ENCODE measurements at places on chromosomes 1 and 21.

DNA sequence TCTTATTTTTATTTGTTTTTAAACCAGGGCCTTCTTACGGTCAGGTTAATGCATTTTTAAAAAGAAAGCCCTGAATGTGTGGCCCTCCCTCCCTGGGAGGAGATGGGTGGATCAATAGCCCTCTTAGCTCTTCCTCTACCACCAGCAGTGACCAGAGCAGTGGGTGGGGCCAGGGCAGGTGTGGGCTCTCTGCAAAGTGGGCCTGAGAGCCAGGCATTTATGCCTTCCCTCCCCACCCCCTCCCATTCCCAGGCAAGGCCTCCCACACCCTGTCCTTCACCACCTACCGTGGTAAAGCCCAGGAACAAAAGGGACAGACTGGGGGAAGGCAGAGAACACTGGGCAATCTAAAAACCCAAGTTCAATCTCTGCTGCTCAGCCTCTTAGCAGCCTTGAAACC, 63.9 kb downstream of the SSBP3 start:
- DNase-seq: no peak

GRCh38 chr1:41752514-41753170, 166.1 kb downstream of the HIVEP3 start:
- no peak for DNase-seq

DNA sequence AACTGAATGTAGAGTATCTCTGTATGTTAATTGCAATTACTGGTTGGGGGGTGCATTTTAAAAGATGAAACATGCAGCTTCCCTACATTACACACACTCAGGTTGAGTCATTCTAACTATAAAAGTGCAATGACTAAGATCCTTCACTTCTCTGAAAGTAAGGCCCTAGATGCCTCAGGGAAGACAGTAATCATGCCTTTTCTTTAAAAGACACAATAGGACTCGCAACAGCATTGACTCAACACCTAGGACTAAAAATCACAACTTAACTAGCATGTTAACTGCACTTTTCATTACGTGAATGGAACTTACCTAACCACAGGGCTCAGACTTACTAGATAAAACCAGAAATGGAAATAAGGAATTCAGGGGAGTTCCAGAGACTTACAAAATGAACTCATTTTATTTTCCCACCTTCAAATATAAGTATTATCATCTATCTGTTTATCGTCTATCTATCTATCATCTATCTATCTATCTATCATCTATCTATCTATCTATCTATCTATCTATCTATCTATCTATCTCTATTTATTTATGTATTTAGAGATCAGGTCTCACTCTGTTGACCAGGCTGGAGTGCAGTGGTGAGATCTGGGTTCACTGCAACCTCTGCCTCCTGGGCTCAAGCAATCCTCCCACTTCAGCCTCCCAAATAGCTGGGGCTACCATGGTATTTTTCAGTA, 47.8 kb downstream of the CHML start:
- no peak for DNase-seq

- DNase-seq: no peak
Measured at GRCh38 chr1:110083061-110083865, 12.8 kb upstream of the ALX3 start.

DNA sequence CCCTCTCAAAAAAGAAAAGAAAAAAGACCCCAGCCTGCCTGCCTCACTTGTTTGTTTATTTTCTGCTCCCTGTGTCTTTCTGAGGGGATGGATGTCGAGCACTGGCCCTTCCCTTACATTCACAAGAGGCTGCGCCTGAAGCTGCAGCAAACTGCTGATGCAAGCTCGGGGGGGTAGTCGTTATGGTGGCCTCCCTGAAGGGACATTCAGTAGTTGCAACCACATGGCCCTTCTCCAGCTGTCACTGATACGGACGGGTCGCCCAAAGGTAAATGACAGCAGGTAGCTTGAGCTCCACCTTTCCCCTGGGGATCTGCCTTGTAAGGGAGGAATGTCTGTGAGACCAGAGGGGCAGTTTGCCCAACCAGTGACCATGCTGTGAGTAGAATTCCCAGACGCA, 17.7 kb downstream of the PLEKHM2 start:
- DNase-seq: no peak

GRCh38 chr1:118650107-118650807, 337.9 kb downstream of the TBX15 start:
- DNase-seq: peak; percentile 30

DNA sequence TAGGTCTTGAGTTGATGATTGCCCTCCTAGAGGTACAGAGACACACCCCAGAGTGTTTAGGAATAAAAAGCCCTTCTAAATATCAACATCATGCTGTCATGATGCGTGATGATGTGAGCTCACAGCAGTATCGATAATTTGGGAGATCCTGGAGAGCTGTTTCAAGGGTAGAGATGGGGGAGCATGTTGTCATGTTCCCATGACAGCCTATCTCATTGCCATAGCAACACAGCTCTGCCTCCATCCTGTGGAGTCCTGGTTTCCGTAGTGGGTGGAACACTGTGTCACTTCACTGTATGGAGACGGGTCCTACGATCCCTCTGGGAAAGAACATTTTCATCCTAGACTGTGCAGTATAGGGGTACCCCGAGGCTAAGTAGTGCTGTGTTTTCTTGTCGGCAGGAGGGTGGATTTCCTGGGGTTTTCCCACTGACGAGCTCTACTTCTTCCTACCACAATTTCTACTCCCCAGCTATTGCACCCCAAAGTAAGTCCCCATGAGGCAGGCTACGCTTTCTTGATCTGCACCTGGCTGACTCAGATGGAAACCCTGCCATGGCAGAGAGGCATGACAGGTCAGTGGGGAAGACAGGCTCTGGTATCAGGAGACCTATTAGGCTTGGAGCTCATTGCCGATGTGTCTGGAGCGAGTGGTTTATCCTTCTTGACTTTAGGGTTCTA, 7.2 kb downstream of the KISS1 start:
- no peak for DNase-seq

DNA sequence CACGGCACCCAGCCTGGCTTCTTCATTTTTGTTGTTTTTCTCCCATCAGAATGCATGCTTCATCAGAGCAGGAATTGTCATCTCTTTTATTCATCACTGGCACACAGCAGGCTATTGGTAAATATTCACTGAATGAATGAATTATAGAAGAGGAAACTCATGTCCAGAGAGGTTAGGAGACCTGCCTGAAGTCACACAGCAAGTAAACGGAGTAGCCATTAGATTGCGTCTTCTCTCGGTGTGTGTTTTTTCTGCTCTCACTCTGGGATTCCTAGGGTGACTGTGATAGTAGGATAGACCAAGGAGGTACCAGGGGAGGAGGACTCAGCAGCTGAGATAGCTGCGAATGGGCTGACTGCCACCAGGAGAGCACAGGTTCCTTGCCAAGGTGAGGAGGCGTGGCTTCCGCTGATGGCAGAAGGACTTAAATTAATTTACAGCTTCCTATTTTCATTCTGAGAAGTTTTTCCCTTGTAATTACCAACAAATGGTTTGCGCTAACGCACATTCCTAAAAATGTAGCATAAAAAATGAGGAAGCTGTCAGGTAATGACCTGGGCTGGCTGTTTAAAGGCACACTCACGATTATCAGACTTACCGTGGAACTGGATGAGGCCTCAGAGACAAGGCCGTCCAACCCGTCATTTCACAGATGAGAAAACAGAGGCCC, 4.5 kb upstream of the NCMAP start:
- no peak for DNase-seq

DNA sequence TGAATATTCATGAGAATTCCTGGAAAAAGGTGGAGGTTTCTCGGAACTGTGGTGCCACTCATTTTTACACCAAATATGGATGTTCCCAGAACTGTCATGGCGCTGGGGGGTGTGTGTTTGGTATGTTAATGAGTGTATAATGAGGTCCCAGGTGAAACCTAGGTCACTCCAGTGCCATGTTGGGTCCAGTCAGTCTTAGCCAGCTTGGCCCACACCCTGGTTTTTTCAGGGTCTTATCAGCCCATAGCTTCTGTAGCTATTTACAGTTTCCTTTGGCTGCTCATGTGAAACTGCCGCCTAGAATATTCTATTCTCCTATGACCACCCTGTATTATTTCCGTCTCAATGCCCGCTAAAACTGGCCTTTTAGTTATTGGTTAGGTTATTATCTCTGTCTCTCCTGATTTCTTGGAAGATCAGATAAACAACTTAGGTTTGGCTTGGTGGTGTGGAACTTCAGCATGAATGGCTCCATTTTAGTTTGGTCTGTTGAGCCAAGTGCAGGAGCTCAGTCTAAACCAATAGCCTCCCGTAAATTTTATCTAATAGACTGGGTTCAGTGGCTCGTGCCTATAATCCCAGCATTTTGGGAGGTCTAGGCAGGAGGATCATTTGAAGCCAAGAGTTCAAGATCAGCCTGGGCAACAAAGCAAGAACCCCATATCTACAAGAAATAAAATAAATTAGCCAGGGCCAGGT, 42.1 kb upstream of the EDARADD start:
- no peak for DNase-seq

DNA sequence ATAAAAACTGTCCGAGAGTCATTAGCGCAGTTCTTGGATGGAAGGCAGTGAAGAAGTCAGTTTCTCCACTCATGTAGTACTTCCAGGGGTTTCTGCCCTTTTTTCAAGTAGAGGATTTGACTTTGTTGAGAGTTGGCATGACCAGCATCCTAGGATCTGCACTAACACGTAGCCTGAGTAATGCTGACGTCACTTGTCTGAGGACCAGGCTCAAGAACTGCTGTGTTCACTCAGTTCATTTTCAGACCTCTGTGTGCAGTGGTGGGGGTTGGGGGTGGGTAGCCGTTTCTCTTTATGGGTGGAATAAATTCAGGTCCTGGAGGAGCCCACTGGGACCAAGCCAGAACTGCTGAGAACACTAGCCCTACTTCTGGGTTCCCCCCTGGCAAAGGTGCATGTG, 53.3 kb downstream of the MRPS6 start:
- no peak for DNase-seq

- DNase-seq: no peak
Measured at GRCh38 chr1:3675436-3675835, 23.1 kb downstream of the TP73 start.

DNA sequence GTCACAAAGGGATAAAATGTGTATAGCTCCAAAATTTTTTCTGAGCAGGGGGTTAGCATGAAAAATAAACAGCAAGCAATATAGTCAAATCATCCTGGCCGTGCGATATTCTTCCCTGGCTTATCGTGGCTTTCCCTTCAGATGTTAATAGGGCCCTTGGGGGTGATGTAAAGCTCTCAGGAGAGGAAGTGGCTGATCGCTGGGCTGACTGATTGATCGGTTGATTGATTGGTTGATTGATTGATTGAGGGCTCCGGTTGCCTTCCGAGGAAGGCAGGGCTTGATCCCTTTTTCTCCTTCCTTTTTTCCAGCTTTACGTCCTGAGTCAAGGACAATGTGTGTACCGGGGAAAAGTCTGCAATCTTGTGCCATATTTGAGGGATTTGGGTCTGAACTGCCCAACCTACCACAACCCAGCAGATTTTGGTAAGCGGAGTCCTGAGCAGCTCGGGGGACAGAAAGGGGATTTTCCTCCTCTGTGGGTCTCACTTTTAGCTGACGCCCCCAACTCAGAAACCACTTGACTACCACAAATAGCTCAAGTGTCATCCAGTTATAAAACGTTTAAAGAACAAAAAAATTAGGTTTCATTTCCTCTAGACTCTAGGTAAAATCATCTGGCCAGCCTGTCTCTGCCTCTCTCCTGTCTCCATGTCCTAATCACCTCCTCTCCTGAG, 29.5 kb downstream of the TFF3 start:
- DNase-seq: no peak

DNA sequence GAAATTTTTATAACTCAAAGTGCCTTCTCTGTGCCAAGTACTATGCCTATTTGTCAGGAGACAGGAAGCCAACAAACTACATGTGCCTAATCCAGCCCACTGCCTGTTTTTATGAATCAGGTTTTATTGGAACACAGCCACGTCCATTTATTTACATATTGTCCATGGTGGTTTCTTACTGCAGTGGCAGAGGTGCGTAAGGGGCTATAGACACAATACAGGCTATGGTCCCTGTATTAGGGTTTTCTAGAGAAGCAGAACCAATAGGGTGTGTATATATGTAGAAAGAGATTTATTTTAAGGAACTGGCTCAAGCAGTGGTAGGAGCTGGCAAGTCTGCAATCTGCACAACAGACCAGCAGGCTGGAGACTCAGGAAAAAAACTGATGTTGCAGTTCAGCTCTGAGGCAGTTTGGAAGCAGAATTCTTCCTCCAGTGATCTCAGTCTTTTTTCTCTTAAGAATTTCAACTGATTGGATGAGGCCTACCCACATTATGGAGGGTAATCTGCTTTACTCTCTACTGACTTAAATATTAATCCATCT, 15.4 kb downstream of the PPIE start:
- no peak for DNase-seq

DNA sequence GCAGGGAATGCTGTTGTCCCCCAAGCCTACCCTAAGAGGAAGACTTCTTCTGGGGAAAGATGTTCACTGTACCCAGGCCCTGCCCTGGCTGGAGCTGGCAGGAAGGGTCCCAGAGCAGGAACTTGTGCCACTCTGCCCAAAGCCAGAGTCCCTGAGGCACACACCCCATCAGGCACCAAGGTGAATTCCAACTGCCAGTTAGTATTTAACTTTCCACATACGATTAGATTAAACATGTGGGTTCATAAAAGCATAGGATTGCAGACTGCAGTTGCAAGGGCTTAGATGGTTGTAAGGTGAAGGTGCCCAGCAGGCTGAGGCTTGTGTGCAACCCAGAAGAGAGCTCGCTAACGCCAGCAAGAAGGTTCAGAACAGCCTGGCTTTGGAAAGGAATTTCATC, at the start of gene KCNE2:
Gene KCNE2 (plus strand): TSS at position 274 of the 400 bp plus-strand sequence. CDS start 6,473 bp downstream, outside the sequence.
- DNase-seq: no peak
